ENCODE measurements at places on chromosomes 7 and 10.

DNA sequence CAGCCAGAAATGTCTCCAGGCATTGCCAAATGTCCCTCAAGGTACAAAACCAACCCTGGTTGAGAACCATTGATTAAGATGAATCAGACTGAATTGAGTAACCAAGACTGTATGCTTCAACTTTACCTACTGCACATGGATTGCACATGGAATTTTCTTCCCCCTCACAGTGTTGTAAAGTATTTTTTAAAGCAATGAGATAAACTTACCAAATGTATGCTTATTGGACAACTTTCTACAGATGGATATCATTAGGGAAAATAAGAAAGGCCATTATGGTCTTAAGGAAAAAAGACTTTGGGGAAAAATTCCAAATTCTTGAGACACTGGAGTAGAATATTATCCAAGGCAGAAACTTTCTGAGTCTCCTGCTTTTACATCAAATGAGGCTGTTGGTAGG lies 20.9 kb upstream of the MTPN start:
- DNase-seq: no peak

GRCh38 chr10:88243836-88244730 lies 339.0 kb downstream of the RNLS start:
- DNase-seq: no peak

DNA sequence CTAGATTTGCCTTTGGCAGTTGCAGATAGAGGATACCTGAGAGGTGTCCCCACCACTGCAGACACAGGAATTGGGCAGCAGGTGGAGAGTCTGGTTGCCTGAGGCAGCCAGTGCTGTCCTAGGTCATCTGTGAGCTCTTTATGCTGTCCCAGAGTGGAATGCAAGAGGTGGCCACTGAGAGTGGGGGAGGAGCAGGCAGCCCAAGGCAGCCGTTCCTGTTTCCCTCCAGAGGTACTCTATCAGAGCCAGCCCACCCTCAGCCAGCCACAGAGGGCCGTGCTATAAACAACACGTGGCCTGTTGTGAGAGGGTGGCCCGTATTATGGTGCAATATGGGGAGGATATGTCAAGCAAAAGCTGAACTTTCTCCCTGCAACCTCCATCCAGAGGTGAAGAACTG lies 8.5 kb downstream of the LRRC18 start:
- no peak for DNase-seq

GRCh38 chr10:120017733-120018417 lies 125.3 kb downstream of the SEC23IP start:
- no peak for DNase-seq

DNA sequence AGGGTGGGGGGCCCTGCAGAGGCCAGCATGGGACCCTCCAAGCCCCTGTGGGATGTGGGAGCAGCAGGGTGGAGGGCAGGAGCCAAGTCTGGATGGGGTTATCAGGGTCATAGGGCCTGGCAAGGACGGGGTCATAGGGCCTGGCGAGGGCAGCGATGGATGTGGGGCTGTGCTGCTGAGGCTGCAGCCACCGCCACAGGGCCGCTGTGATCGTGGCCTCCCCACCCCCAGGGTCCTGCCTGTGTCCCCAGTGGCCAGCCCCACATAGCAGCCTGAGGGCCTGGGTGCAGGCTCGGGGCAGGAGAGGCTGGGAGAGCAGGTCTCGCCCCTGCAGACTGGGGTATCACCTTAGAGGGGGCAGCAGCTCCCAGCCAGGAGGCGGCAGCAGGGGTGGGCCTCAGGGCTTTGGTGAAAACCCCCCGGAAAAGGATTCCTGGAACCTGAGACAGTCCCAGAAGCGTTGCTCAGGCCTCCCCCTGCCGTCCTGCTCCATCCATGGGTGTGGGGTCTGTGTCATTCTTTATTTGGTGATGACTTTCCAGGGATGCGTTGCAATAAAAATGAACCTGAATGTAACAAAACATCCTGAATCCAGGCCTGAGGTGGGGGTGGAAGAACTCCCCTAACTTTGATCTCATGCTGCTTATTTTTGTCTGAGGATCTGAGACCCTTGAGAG lies 107.3 kb upstream of the SHH start:
- DNase-seq: no peak

GRCh38 chr7:131562941-131563340 lies 6.5 kb upstream of the PODXL start:
- no peak for DNase-seq

GRCh38 chr10:76935941-76936613 lies 701.5 kb downstream of the KCNMA1 start:
- DNase-seq: no peak

DNA sequence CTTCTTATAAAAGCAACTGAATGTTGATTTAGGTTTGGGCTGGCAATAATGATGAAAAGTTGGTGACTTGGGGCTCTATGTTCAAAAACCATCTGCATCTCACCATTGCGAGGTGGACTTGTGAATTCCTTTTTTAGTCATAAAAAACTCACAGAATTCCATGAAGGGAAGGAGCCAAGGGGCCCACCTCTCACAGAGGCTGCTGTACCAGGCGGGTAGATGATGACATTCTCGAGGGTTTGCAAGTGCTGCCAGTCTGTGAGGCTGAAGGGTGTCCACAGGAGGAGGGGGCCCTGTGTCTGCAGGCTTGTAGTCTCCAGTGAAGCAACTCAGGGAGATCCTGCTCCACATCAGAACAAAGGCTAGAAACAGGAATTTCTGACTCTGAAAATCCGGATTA lies 195.5 kb upstream of the ZNF32 start:
- no peak for DNase-seq

- DNase-seq: no peak
Observed at GRCh38 chr7:87151729-87152111, 533 bp upstream of the DMTF1 start.

DNA sequence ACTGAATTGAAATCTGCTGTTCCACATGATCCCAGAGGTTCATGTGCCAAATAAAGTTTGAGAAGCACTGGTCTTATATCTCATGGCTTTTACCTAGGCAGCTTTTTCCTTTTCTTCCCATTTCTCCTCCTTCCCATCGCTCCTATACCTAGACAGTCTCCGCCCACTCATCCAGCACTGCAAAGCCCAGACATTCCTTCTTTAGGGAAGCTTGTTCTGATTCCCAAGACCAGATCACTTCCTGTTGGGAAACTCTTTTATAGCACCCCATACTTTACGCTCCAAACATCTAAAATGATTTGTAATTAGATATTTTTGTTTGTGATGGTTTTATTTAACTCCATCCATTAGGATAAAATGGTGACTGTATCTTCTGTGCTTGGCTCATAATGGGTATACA lies 75.9 kb downstream of the BMPER start:
- no peak for DNase-seq

- DNase-seq: peak; percentile 48
Observed at GRCh38 chr7:129728875-129729467, 117.5 kb downstream of the NRF1 start.

- no peak for DNase-seq
Observed at GRCh38 chr10:112938808-112939482, 11.1 kb upstream of the TCF7L2 start.

DNA sequence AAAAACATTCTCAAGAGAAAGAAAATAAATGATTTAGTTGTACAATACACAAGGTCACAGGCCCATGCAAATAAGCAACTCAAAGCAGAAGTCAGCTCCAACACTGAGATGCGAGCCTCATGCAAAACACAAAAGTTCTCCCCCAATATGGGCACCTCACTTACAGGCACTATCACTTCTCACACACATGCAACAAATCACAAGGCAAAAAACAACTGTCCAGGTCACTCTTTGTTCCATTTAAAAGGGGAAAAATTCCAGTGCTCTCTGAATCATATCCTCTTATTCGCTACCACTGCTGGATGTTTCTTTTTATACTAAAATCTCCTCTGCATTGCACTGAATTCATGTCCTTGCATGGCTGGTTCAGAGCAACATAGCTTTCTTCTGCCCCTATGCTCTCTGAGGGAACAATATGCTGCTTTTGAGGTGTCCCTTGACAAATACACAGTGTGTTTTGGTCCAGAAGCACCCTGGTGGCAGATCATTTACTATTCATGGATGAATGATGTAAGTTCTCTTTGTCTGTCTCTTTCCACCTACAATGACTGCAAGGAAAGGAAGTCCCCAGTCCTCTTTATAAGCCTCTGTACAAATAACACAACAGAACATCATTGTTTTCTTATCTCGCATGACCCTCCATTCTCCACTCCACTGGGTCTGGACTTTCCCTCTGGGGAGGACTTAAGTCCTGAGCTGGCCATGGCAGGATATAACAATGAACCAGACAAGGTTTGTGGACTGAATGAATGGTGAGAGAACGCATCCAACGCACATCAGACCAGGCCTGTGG lies 85.4 kb upstream of the GSDME start:
- no peak for DNase-seq

DNA sequence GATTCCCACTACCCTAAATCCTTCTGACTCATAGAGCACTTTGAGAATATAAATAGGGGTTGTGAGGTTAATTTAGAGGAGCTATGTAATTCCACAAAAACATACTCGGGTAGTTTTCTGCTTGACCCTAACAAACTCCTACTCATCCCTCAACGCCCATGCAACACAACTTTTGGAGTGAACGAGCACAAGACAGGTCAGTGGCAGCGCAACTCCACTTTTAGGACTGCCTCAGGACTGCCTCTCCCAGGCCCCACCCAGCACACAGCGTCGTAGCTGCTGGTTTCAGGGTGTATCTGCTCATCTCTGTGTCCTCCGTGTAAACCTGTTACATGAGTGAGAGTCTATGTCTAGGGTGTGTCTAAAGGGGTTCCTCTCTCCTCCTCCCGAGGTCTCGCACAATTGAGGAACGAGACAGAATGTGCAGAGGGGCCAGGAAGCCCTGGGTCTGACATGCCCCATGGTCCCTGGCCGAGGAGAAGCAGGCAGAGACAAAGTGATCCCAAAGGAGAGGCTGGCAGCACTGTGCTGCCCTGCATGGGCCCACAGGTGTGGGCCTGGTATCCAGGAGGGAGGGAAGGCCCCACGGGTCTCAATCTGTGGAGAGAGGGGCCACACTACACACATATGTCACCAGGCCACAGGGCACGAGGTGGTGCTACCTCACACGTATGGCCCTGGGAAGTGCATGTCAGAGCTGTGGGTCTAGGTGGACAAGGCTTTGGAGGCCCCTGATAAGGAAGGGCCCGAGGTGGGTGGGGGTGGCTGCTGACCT lies 45.5 kb downstream of the CAMK2B start:
- DNase-seq: no peak

DNA sequence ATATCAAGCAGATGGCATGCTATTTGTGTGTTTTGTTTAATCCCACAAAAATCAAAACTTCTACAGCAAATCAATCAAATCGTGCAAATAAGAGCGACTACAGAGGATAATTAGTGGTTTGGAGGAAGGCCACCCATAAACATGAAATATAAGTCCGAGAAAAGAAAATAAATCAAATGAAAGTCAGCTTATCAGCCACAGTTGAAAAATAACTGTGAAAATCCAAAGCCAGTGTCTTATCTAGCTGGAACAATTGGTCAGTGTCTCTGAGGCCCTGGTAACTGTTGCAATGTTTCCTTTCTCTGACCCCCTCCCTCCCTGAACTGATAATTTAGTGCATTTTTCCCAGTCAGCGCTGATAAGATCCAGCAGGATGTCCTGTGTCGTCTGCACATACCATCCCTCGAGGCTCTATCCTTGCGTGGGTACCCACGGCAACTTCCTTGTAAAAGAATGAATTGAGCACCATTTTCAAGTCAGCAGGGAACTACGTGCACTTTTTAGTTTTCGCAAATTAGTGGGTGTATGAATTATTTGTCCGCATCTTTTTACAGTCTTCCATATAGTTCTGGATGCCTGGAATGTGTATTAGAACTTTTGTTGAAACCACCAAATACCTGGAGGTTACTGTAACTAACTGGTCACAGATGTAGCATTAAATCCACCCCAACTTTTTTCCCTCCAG lies 10.8 kb upstream of the JCAD start:
- DNase-seq: no peak

DNA sequence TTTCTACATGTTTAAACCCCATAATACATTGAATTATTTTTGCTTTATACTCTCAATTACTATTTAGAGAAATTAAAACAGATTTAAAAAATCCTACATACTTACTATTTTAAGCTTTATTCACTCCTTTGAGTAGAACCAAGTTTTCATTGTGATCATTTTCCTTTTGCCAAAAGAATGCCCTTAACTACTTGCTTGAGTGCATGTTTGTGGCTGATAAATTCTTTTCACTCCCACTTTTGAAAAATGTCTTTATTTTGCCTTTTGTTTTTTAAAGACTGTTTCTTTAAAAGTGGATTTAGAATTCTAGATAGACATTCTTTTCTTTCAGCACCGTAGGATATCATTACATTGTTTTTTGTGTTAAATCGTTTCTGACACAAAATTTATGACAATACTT lies 22.3 kb upstream of the AGR3 start:
- DNase-seq: no peak

- DNase-seq: no peak
Observed at GRCh38 chr10:10865913-10866312, 151.8 kb upstream of the CELF2 start.

- no peak for DNase-seq
Observed at GRCh38 chr7:80883154-80884025, 35.5 kb downstream of the SEMA3C start.

- no peak for DNase-seq
Observed at GRCh38 chr10:63527401-63527800, 6.2 kb downstream of the REEP3 start.

DNA sequence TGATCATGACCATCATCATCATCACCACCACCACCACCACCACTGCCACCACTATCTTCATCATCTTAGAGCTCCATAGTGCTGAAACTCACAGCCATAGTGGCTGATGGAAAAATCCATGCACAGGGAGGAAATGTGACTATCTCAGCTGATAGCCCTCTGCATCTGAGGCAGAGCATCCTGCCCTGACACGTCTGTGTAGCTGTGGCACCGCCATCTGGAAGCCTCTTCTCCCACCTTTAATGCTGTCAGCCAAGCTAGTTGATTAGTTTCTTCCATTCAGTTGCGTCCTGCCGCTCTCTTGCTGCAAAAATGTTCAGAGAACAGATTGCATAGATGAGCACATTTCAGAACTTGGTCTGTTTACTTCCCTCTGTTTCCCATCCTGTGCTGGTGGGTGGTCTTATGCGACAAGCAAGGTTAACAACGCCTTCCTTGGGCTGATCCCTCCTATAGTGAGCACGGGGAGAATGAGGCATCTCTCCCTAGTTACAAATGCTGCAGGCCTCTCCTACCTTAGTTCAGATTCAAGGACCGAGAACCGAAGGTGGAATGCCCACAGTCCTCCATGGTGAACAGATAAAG lies 478.6 kb downstream of the PLXNA4 start:
- DNase-seq: no peak

- no peak for DNase-seq
Observed at GRCh38 chr7:24831240-24831639, 74.0 kb upstream of the GSDME start.

- DNase-seq: no peak
Observed at GRCh38 chr10:110363572-110364411, 59.1 kb upstream of the SMNDC1 start.

GRCh38 chr10:16184096-16184597 lies 252.7 kb upstream of the PTER start:
- DNase-seq: no peak

DNA sequence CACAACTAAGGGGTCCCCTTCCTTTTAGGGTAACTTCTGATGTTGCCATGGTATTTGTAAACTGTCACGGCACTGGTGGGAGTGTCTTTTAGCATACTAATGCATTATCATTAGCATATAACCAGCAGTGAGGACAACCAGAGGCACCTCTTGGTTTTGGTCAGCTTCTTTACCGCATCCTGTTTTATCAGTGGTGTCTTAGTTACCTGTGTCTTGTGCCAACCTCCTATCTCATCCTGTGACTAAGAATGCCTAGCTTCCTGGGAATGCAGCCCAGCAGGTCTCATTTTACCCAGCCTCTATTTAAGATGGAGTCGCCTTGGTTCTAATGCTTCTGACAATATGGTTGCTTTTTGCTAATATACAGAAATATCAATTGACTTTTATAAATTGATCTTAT lies 54.9 kb downstream of the AHCYL2 start:
- DNase-seq: no peak

Data from COR-L47 (cell line).